Stimulated activated CD4-positive, alpha-beta T cell treated with anti-CD3 and anti-CD28 coated beads, Interleukin-4, amount 100 ng/mL, for 48 hours (primary cell): ENCODE measurements at places on chromosomes 7 and 10.

DNA sequence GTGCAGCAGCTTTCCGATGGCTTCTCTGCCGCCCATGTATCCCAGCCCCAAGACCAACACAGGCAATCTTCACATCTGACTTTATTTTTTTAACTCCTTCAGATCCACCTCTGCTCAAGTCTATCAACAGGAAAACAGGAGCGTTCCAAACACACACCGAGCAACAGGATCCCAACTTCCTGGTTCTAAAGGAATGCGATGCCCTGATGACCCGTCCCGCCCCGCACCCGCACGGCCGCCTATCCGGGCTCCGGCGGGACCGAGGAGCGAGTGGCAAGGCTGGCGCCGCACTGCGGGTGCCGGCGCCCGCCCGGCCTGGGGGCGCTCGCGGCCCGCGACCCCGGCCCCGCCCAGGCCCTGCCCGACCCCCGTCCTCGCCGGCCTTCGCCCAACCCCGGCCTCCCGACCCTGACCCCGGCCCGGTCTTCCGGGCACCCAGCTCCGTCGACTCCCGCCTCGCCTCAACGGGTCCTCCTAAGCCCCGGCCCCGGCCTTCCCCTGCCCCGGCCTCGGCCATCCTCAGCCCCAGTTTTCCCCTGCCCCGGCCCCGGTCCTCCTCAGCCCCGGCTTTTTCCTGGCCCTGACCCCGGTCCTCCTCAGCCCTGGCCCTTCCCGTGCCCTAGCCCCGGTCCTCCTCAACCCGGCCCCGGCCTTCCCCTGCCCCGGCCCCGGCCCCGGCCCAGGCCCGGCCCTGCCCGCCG, 730 bp downstream of the LARP4B start:
- no peak for DNase-seq

DNA sequence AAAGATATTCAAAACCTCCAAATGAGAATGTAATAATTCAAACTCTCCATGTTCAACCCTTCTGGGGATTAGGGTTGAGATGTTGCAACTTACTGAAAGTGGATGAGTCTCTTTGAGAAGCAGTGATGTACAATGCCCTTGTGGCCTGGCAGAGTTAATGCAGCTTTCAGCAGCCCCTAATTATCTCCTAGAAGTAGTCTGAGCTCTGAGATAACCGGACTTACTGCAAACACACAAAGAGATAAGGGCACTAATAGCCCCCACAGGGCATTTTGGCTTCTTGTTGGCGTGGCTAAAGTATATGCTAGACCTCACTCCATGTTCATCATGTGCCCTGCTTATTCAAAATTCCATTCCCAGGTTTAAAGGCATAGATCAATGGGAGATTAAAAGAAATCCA, 404.7 kb downstream of the NEBL start:
- no peak for DNase-seq

- DNase-seq, result no peak
These were observed 179.9 kb downstream of the MGMT start for GRCh38 chr10:129646973-129647372.

DNA sequence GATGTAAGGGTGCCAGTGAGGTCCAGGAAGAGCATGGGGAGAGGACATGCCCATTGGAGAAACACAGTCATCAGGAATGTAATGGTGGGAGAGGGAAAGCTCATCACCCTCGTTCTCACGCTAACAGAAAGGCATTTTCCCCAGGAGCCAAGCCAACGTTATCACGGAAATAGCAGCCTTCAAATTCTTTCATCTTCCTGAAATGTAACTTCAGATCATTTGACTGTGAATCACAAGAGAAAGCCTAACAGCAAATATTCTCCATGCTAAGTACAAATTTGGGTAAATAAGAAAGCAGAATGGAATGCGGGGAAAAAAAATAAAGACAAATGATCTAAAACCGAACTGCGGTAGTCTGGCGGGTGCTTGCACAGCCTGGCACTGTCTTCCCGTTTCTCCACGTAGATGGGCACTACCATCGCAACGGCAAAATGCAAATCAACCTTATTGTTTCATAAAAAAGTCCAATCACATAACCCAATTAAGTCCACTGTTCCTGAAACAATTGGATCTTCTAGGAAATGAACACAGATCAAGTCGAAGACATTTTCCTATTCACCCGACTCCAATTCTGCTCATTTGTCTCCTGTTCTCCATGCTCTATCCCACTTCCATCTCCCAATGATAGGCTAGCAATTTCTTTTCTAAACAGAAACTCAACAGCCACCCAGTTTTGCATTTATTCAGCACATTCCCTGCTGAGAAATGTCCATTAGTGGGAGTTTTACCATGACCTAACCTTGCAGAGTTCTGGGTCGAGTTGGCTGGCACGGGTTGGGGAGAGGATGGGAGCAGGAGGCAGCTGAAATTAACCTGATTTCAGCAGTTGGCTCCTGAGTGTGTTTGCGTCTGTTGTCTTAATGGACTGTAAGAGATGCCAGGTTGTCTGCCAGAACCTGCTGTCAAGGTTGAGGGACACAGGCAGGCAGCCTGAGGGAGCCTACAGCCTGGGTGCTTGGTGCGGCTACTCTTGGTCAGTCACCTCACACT, 74.6 kb upstream of the FRMD4A start:
- DNase-seq, result no peak

DNA sequence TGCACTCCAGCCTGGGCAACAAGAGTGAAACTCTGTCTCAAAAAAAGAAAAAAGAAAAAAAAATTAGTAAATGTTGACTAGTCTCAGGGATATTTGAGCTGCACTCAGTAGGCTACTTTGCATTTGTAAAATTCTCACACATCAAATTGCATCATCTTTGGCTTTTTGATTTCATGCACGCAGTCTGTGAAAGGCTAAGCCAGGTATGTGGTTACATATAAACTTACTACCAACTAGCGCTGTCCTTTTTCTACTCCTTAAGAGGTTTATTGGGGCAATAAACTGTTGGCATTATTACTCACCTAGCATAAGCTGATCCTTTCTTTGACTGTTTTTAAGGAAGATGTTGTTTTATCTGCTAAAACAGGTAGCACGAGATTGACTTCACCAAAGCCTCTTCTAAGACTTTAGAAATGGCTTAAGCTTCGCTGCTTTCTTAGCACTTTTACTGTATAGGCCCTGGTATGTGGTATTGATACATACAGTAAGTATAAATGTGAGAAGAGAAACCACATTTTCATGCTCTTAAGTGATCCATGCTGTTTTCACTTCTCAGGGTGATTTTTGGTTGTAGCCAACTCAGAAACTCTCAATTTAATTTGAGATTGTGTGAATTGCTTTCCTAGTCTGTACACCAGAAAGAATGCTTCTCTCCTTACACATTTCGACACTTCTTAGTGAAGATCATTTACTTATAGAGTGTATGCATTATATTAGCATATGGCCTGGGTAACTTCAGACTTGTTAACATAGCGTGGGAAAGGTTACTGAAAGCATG, 323.9 kb downstream of the AUTS2 start:
- no peak for DNase-seq

DNA sequence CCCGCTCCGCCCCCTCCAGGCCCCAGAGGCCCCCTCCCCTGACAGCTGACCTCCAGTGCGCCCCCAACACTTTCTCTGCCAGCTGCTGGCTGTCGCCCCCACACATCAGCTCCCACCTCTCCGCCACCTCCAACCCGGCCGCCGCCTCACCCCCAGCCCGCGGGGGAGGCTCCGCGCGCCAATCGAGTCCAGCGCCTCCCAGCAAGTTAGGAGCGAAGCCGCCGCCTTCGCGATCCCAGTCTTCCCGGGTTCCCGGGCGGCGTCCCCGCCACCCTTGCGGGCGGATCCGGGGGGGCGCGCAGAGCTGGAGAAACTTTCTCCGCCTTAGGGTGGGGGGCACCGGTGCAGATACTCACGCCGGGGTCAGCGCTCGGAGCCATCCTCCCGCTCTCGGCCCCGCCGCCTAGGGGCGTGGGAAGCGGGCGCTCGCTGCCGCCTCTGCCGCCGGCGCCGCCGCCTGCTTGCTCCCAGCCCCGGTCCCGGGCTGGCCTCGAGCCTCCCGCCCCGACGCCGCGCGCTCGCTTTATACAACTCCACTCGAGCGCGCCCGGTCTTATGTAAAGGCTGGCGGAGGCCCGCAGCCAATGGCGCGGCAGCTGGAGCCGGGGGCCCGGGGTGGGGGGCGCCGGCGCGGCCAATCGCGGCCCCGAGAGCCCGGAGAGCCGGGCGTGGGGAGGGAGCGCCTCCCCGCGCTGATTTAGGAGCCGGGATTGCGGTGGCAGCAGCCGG, at the start of gene CRTAC1:
TSS of gene CRTAC1 (minus strand) at position 529 of the 729 bp plus-strand sequence. CDS start at position 380, 149 bp downstream.
- no peak for DNase-seq

GRCh38 chr10:96473866-96474265, 39.9 kb downstream of the TLL2 start:
- DNase-seq, result no peak

DNA sequence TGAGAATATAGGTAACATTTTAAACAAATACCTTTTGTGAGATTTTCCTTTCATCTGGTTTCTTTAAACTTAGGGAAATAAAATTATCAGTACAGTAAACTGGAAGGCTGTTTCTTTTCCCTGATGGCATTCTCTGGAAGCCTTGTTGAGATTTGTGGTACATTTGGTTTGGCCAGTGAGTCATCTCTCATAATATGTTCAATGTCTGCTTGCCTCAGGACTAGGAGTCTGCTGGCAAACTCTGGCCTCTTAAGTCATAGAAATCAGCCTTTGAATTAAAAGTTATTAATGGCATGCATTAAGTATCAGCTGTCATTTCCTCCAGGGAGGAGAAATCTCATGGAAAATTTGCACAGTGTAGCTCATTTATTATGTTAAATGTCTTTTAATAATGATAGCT, 316.6 kb upstream of the KIAA1217 start:
- no peak for DNase-seq

- no peak for DNase-seq
These were observed 168.9 kb downstream of the CDK14 start for GRCh38 chr7:90764848-90765570.

DNA sequence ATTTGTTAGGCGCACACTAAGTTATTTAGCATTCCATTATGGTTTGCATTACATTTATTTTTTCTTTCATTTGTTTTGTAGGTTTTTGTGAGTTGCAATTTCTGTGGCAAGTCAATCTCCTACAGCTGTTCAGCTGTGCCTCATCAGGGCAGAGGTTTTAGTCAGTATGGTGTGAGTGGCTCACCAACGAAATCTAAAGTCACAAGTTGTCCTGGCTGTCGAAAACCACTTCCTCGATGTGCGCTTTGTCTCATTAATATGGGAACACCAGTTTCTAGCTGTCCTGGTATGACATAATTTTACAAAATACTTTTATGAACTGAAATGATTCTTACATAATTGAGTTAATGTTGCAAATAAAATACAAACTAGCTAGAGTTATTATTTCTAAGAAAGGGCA, 29.5 kb downstream of the MIOS start:
- DNase-seq, result no peak

DNA sequence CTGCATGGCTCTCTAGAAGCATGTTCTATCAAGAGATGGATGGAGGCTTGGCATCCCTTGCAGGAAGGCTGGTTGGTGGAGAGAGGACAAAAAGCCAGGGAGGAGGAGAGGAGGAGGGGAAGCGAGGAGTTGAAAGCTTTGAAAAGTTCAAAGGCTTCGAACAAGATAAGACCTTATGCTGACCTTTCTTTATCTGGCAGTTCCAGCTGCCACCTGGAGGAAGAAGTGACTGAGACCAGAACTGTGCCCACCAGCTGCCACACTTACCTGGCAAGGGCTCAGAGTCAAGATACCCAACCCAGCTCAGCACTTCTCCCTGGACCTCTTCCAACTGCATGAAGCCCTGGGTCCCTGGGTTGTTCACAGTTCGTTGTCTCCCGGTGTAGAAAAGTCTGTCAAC, 14.8 kb downstream of the CCL24 start:
- DNase-seq, result no peak
